ENCODE measurements at places on chromosomes 1 and 21.

DNA sequence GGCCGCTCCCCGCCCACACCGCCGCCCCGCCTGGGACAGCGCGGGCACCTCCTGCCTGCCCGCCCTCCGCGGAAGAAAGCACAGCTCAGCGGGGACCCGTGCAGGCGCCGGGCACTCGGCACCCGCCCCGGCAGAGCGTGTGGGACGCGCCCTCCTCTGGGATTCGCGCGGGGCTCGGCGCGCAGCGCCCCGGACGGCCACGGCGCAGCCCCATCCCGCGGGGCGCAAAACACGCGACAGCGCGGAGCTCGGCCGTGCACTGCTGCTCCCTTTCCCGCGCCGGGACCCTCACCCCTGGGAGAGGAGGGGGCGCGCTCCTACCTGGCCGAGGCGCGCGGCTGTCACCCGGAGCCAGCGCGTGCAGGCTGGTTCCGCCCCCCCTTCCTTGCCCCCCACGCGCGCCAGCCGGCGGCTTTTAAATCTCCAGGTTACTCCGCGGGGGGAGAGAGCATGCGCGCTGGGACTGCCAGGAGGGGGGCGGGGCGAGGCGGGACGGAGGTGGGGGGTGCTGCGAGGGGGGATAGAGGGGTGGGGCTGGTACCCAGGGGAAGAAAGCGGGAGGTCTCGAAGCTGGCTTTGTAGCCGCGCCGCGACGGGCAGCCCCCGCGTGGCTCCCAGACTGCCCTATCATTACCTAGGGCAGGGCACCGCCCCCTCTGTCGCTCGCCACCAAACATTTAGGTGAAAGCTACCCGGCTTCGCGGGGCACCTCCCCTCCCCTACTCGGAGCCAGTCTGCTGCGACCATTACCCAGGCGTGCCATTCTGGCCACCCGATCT lies at the start of gene SLC45A3:
SLC45A3 (minus strand) TSS at position 437 of the 779 bp plus-strand sequence. CDS start 15,853 bp downstream, outside the sequence.
- peak; percentile 50 for DNase-seq

DNA sequence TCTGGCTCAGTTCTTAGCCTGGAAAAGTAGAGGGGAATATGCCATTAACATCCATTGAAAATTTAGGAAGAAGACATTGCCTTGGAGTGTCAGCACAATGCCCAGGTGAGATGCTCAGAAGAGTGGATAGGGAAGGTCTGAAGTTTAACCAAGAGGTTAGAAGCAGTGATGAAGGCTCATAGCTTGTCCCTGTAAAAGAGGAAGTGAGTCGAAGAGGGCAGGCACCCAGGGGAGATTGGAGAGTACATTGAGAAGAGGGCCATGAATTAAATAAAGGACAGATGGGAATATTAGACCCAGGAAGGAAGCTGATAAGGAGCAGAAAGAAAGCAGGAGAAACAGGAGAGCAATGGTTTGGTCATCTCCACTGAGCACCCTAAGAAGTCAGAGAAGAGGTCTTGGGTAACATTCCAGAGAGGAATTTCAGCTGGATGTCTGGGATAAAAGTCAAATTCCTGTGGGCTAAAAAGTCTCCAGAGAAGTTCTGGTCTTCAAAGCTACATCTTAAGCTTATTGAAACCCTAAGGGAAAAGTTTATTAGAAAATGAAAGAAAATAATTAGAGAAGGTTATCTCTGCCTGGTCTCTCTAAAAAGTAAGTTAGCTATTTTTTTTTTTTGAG lies 17.3 kb downstream of the C8B start:
- DNase-seq: no peak

- DNase-seq: no peak
Measured at GRCh38 chr1:224256640-224257039, 73.3 kb downstream of the NVL start.

DNA sequence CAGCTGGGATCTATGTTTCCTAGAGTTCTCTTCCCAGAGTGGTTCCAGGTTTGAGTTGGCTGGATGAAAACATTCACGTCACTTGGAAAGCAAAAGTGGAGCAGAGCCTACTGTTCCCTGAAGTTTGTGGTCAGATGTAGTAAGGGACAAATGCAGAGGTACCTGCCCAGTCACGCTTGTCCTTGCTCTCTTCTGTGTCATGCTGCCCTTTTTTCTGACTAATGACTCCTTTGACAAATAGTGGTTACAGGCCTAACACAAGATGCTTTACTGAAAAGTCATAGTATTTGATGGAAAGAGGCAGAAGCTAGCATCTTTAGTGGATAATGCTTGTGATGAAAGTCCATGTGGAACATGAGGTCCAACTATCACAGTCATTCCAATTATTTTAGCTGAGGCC lies 881.4 kb upstream of the B3GALT2 start:
- DNase-seq: no peak

- no peak for DNase-seq
Measured at GRCh38 chr1:65949230-65949626, 156.5 kb downstream of the PDE4B start.

DNA sequence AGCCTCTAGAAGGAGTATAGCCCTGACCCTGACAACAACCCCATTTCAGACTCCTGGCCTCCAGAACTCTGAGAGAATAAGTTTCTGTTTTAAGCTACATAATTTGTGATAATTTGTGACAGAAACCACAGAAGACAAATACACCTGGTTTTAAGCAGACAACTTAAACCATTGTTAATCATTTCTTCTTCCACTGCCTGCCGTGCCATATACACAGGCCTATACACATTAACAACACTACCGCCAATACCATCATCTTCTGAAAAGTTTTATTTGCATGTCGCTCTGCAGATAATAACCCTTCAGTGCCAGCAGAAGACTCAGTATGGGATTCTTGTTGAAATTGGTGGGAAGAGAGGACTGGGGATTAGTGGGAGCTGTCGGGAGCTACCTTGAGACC lies 39.9 kb upstream of the KRTAP19-8 start:
- no peak for DNase-seq

DNA sequence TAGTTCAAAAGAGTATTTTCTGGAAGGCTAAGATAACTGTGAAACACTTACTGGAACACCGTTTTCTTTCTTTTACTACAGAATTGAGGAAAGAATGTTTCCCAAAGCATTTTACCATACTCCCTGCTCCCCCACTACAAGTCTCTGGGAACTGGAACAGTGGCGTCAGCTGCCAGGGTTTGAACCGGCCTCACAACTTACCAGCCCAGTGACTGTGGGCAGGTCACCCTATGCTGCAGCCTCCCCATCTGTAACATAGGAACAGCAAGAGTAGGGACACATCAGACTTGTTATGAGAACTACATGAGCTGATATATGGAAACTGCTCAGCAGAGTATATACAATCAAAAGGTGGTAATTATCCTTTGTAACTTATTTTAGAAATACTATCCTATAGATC lies 91.5 kb downstream of the PTPN14 start:
- no peak for DNase-seq

- peak; percentile 23 for DNase-seq
Measured at GRCh38 chr1:202998836-202999750, 8.1 kb upstream of the TMEM183A start.

- no peak for DNase-seq
Measured at GRCh38 chr1:148386617-148387016, 96.5 kb downstream of the PPIAL4G start.

DNA sequence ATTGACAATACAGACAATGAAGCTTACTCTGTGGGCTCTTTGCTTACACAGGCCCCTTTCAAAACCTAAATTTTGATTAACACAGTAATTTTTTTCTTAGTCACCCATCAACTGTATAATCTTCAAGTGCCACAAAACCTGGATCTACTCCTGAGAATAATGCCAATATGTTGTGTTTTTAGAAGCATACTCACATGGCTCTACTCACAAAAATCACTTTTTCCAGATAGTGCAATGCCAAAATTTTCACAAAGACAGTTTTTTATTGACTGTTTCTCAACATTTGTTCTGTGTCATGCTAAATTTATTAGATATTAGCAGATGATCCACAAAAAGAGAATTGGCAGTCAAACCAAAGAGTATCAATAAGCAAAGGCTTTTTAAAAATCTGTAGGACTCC lies 493.7 kb upstream of the C1orf87 start:
- DNase-seq: no peak

- DNase-seq: no peak
Measured at GRCh38 chr1:42305639-42306038, 29.4 kb downstream of the FOXJ3 start.

GRCh38 chr1:16218014-16218673 lies 5.7 kb upstream of the ARHGEF19 start:
- no peak for DNase-seq

- DNase-seq: no peak
Measured at GRCh38 chr1:156499842-156500542, 583 bp downstream of the MEF2D start.

DNA sequence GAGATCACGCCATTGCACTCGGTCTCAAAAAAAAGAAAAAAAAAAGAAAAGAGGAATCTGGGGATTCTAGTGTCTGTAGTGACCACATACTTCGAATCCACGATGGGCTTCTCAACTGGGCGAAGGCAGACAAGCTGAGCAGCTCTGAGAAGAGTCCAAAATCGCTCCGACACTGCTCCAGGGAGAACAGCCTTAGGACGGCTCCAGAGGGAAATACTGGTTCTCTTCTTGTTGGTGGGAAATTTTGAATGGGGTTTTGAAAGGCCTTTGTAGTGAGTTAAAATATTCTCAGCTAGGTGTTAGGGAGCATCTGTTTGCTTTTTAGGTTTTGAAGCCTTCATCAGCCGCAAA lies 18.3 kb upstream of the HJV start:
- no peak for DNase-seq

- DNase-seq: no peak
Measured at GRCh38 chr21:17784604-17785402, 34.4 kb downstream of the C21orf91 start.

DNA sequence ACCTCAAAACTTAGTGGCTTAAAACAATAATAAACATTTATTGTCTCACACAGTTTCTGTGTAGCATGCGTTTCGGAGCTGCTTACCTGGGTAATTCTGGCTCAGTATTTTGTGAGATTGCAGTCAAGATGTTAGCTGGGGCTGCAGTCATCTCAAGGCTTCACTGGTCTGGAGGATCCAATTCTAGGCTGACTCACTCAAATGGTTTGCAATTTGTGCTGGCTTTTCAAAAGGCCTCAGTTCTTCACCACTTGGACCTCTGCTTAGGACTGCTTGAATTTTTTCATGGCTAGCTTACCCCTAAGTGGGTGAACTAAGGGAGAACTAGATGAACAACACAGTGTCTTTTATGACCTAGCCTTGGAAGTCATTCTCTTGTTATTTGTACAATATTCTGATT lies 21.0 kb downstream of the XPR1 start:
- no peak for DNase-seq

GRCh38 chr1:58683519-58683918 lies 16.3 kb downstream of the MYSM1 start:
- DNase-seq: no peak

- peak; percentile 45 for DNase-seq
Measured at GRCh38 chr1:46394108-46394871, at the start of gene FAAH. FAAH (plus strand) TSS chr1:46394317; CDS start chr1:46394349, 32 bp downstream.

DNA sequence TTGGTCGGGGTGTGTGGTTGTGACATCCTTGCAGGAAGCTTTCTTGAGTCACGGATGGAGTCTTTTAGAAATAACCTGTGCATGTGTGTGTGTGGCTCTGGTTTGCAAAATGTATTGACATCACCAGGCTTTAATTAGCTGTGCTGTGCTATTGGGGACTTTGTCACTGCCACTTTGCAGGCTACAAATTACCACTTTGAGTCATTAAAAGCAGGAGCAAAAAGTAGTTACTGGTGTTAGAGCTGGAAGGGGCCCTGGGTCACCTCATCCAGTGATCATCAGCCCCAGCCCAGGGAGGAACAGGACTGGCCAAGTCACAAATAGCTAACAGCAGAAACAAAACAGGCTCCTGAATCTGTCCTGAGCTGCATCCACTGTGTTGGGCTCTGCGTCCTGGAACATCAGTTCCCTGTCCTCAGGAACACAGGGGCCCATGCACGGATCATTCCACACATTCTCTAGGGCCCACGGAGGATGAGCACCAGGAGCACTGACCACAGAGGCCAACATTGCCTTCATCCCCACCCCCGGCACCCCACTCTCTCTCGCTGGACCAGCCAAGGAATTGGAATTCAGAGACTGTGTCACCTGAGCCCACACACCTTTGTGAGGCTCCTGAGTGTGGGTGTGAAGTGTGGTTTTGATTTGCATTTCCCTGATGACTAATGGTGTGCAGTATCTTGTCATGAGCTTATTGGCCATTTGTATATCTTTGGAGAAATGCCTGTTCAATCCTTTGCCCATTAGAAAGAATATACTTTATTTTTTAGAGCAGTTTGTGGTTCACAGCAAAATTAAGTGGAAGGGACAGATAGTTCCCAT lies 280.1 kb upstream of the C1orf174 start:
- DNase-seq: no peak

DNA sequence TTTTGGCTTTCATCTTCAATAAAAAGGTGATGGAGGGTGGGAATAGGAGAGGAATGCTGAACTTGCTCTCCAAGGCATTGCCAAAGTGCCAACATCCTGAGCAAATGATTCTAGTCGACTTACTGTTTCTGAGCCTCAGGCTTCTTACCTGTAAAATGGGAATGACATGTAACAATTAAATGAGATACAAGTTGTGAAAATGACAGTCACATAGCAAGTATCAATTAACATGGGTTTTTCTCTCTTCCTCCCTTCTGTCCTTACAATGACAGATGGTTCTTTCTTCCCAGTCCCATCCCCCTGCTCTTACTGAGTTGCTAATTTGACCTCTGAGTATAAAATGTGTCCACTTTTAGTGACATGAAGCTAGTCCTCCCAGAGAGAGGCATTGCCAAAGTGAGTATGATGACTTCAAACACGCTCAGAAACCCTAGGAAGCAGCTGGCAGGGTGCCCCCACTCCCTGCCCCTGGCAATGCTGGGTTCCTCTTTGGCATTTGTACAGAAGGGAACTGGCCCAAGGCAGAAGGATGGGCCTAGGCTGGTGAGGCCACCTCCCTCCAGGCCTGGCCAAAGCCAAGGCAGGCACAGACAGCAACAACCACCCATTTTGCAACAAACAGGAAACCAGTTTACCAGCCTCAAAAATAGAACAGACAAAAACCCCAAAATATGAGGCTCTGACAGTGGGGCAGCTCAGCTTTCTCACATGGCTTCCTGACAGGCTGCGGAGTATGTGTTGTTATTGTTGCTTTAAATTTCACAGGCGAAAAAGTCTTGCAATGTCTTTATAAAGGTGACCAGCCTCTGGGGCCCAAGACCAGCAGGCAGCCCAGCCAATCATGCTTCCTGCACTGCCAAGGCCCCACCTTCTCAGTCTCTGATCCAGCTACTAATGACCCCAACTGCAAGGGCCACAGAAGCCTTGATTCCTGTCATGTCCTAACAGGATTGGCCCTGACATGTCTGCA lies 115.9 kb downstream of the HIVEP3 start:
- no peak for DNase-seq

DNA sequence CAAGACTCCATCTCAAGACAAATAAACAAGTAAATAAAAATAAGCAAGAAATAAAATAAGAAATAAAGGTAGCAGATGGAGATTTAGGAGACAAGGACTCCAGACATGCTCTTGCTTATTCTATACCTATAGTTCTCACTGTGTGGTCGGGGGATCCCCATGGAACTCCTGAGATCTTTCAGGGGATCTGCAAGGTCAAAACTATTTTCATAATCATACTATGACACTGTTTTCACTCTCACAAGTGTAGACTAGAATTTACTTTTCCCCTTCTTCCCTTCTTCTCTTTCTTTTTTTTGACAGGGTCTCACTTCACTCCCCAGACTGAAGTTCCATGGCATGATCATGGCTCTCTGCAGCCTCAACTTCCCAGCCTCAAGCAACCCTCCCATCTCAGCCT lies 29.8 kb upstream of the NLRP3 start:
- no peak for DNase-seq
